ENCODE measurements at places on chromosomes 7 and 10. TPM values are rescaled to one million over a fixed set of nuclear protein-coding genes. Genes with fewer than 3 reads are reported as not detected.

- DNase-seq = no peak
These were observed 13.8 kb upstream of the ZNF212 start for GRCh38 chr7:149225656-149226055.

GRCh38 chr10:128563904-128564303 is 437.7 kb upstream of the MKI67 start:
- no peak for DNase-seq

DNA sequence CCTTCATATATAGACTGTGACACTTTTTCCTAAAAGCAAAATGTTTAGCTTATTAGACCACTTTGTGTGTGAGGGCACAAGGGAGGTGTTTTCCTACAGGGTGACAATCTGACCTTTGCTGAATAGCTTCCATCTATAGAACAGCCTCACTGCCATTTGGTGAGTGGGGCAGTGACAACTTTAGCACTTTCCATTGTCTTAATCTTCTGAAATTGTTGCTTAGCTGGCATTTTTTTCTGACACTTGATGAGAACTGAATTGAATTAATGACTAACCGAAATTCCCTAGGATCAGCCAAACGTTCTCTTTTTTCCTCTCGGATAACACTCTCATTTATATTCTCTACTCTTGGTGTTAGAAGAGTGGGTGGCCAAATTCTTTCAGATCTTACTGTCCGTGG is 30.2 kb downstream of the KDM7A start:
- no peak for DNase-seq

DNA sequence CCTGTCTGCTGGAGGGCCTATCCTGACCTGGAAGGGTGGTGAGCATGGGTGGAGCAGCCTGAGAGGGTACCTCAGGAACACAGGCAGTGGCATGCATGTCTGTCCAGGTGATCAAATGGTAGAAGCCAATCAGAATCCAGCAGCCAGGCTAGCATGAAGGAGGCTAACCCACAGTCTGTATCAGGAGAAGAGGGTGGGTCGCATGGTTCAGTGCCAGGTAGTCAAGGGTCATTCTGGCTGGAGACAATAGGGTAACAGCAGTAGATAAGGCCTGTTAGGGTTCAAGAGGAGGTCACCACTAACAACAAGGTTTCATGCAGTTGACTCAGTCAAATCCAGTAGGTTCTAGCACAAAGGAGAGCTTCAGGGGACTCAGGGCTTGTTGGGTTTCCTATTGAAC is 10.4 kb downstream of the ALDH18A1 start:
- DNase-seq = no peak

DNA sequence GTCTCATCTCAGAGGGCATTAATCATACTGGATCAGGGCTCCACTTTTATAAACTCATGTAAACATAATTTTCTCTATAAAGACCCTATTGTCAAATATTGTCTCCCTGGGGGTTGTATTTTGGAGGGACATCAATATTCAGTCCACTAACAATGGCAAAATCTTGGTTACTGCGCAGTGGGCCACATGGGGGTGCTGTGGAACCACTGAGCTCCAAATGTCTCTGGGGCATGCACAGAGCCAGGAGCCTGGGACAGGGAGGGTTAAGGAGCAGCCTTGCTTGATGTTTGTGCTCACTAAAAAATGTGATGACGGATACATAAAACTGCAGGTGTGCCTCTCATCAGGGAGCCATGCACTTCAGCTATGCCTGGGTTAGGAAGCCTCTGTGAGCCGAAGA is 62.1 kb upstream of the PRSS58 start:
- peak; percentile 79 for DNase-seq

GRCh38 chr10:123472606-123473005 is 193.5 kb upstream of the GPR26 start:
- no peak for DNase-seq

The PLXNA4 gene
- 0.70 TPM for total RNA-seq

DNA sequence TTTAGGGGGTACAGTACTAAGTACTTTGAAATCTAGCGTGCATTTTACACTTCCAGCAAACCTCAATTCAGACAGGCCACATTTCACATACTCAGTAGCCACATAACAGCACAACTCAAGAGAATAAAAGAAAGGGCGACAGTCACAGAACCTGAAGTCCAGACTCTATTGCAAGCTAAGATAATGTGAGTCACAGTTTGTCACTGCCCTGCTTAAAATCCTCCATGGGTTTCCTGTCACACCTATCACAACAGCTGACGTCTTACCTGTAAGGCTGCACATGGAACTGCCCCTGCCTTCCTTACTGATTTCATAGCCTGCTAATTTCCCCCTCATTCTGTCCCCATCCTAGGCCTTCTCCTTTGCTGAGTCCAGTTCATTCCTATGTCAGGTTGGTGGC is 16.1 kb upstream of the CDK14 start:
- no peak for DNase-seq

DNA sequence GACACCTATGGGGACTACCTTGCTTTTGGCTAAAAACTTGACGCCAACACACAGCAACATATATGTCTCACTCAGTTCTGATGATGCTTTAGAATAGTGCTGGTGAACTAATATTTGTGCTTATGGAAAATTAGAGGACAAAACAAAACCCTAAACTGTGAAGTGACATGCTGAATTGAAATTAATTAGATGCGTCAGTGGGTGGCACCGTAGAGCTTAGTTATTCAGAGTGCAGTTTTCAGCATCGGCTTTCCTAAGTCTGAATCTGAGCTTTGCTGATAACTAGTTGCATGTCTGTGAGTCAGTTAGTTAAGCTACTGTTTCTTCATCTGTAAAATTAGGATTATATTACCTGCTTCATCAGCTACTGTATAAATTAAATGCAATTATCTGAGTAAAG is 245.0 kb upstream of the SORCS1 start:
- DNase-seq = no peak

The SFTPA1 gene
- not detected for total RNA-seq

The TMEM273 gene
- 36.4 TPM for total RNA-seq

GRCh38 chr7:157405914-157406810 is 69.4 kb downstream of the DNAJB6 start:
- DNase-seq = no peak

GRCh38 chr7:56033671-56034432 is 17.4 kb downstream of the PSPH start:
- peak; percentile 94 for DNase-seq

- DNase-seq = no peak
These were observed 130.7 kb downstream of the SAMD9 start for GRCh38 chr7:92987095-92987494.

GRCh38 chr7:81604075-81604807 is 165.6 kb downstream of the HGF start:
- DNase-seq = no peak

DNA sequence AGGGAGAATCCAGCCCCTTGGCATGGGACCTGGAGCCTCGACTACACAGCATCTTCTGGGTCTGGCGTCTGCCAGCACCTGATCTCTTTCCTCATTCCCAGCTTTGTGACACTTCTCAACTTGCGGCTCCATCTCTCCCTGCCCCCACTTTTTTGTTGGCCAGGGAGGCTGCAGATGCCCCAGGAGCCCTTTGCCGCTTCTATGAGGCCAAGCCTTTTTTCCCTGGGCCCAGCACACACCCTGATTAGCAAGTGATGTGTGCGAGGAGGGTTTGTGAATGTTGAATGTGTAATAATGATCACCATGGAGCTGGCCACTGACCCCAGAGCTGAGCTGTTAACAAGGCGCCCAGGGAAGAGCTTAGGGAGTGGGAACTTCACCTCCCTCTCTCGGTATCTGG is 4.4 kb downstream of the EVX1 start:
- DNase-seq = no peak
